Ureter (tissue), 1 donor: ENCODE measurements at places on chromosomes 5 and 9. TPM values are rescaled to one million over a fixed set of nuclear protein-coding genes. Genes with fewer than 3 reads are reported as not detected.

Gene ANXA2R
- total RNA-seq: 4.4 TPM

Gene IGIP
- 15.9 TPM for total RNA-seq

Gene OR1J2
- total RNA-seq: 0.42 TPM

Gene IFNB1
- total RNA-seq: not detected

Gene DPP7
- total RNA-seq: 157 TPM

- DNase-seq: no peak
These were observed 93.9 kb downstream of the GCNT1 start for GRCh38 chr9:76552751-76553455.

DNA sequence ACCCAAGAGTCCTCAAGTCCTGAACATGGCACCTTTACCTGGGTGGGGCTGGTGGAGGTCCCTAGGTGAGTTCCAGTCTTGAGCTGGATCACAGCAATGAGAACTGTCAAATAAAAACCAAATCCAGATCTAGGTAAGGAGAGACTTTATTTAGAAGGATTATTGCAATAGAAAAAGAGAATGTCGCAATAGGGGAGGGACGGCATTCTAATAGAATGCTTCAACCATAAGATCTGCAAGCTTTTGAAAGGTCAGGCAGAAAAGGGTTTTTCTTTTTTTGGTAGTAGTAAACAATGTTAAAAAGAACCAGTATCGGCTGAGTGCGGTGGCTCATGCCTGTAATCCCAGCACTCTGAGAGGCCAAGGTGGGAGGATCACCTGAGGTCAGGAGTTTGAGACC, 5.2 kb upstream of the GCNT1 start:
- DNase-seq: no peak

DNA sequence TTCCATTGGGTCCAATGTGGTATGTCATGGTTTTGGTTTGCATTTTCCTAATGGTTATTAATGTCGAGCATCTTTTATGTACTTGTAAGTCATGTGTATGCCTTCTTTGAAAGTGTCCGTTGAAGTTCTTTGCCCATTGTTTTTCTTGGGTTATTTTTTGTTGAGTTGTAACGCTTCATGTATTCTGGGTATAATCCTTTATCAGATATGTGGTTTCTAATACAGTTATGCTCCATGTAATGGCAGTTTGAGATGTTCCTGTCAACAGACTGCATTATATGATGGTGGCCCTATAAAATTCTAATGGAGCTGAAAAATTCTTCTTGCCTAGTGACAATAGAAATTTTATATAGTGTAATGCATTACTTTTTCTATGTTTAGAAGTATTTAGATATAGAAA, 17.2 kb downstream of the RIC1 start:
- no peak for DNase-seq

DNA sequence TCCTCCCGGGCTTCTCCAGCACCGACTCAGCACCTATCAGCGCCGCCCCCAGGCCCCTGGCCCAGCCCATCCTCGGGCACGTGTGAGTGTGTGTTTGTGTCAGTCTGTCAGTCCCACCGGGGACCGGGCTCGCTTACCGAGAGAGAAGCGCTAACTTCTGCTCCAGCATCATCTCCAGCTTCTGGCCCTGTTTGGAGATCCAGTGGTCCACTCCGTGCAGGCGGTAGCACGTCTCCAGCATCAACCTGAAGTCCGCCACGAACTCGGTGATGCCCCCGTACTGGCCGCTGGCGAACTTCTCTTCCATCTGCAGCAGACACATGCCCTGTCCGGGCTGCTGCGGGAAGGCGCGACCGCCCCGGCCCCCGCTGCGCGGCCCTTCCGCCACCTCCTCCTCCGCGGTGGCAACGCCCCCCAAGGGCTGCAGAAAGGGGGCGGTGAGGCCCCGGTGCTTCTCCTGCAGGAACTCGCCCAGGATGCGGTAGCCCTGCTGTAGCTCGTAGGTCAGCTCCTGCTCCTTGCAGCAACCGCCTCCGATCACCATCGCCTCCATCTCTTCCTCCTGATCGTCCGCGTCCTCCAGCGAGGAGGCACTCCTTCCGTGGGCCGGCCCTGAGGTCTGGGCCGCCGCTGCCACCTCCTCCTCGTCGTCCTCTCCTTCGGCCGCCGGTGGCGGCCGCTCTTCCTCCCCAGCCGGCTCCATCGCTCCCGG, 8.2 kb downstream of the RANBP6 start:
- DNase-seq: peak; percentile 93

DNA sequence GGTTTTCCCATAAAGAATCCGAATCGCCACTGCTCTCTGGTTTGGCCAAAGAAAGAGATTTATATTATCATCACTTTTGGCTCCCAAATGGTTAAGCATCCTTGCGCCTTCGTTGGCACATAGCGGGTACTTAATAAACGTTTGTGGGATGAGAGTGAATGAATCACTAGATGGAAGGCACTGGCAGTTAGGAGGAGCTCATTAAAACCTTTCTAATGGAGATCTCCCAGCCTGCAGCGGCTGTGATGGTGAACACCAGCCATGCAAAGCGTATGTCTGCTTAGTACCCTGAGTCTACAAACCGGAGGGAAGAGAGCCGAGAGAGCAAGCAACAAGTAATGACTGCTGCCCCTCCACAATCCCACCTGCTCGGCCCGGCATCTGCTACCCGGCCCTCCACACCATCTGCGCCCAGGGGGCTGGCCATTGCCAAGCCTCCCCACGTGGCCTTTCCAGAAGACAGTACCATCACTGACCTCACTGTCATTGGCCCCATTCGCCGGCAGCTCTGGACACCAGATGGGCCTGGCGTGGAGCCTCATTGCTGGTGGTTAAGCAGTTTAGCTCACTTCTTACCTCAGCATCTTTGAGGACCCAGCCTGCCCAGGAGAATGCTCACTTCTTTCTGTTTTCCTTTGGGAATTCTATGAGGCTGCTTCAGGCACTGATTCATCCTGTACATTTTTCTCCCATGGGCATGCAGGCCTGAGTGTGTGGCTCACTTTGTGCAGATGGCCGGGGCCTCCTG, 39.3 kb upstream of the ANKRD33B start:
- DNase-seq: no peak

DNA sequence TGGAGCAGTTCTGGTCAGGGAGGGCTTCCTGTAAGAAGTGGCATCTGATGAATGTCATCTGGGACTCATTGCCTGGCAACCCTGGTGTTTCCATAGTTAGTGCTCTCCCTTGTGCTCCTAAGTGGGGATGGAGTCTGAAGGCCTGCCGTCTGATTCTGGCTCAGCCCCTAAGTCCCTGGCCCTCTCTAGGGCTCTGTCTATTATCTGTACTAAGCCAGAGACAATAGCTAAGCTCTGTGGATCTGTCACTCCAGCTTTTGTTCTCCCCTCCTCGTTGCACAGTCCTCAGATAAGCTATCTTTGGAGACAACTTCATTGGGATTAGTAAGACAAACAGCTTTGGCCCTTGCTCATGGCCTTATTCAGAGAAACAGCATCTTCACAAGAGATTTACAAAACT, 30.6 kb upstream of the TTC1 start:
- DNase-seq: no peak

GRCh38 chr9:38486837-38487236, 62.6 kb upstream of the IGFBPL1 start:
- DNase-seq: no peak

- DNase-seq: no peak
These were observed 16.9 kb downstream of the PANK3 start for GRCh38 chr5:168562279-168562678.

- no peak for DNase-seq
These were observed 39.6 kb upstream of the SYNPO start for GRCh38 chr5:150600616-150601490.

GRCh38 chr9:91220021-91220420, 141.7 kb downstream of the AUH start:
- no peak for DNase-seq

- no peak for DNase-seq
These were observed 375.8 kb downstream of the GADD45G start for GRCh38 chr9:89980600-89980999.

DNA sequence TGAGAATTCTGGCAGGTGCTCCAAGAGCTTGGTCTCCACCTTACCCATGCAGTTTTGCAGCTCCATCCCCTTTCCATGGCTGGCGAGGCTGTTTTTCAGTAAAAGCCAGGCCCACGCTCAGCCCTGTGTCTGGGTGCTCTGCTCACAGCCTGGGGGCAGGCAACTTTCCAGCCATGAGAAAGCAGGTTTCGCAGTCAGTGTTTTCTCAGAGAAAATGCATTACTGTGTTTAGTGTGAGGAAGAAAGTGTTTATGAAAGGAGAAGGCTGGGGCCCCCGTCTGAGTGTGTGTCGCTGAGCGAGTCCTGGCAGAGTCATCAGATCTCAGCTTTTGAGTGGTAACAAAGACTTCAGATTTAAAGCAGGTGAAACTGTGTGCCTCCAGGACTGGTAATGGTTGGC, 248.1 kb downstream of the IRX1 start:
- no peak for DNase-seq

- no peak for DNase-seq
These were observed 54.7 kb upstream of the SIMC1 start for GRCh38 chr5:176183321-176184074.
